ENCODE measurements at places on chromosomes 4 and X.

GRCh38 chr4:104818579-104818978, 323.9 kb upstream of the CXXC4 start:
- no peak for DNase-seq

DNA sequence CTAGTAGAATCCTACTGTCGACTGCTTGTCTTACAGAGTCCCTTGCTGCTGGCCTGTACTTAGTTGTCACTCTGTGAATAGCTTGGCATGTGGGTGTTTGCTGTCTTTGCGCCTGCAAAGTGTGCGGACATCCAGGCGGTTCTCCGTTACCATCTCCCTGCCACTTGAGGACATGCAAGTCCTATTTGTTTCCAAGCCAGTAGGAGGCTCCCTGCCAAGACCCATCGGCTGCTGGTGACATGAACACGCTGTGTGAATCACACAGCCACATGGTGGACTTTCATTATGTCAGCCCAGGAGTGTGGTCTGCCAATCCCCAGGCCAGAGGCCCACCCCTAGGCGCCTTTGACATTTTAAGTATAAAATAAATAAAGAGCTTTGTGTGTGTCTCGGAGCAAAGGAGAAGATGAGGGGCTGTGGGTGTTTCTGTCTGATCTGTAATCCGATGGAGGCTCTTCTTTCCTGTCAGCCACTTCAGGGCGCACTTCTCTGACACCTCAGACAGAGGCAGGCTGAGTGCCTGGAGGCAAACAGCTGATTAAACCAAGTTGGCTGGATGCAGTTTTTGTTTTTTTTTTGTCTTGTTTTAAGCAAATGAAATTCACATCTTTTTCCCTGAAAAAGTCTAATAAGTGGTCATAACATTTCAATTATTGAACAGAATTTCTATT, 51.5 kb downstream of the ALPK1 start:
- no peak for DNase-seq

GRCh38 chr4:150582873-150583286, 929 bp downstream of the MAB21L2 start:
- no peak for DNase-seq

GRCh38 chrX:79081895-79082512, 62.5 kb upstream of the GPR174 start:
- no peak for DNase-seq

DNA sequence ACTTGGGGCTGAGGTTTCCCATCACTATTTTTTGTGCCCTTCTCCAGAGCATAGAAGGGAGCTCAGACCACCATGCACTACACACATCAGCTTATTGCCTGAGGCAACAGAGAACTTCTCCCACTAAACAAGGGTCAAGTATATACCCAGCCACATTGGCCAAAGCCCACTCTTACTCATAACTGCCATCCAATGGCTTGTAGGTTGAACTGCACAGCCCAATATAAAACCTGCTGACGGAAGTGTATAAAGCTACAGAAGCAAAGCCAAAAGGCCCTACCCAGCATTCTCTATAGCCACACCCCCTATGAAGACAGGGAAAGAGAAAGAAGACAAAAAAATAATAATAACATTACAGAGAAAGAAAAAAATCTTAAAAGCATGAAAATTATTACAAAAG, 139.7 kb downstream of the LRBA start:
- DNase-seq: no peak

Measured in activated T-cell treated with anti-CD3 and anti-CD28 coated beads for 48 hours (primary cell).